ENCODE measurements at places on chromosomes 12 and 14.
A peak's percentile ranks its signal among the peaks of the same experiment; 100 is the strongest.

DNA sequence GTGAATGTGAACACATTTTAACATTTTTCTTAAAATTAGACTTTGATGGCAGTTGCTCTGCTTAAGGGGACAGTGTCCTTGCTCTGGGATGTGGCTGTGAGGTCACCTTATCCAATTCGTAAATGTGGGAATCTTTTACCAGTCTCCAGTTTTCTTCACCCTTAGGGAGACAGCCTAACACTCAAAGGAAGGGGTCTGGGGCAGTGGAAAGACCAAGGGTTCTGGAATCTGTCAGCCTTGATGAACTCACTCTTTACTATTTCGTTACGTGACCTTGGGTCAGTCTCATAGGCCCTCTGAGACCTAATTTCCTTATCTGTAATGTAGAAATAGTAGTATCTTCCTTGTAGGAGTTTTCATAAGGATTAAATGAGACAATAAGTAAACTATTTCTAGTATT is 245.6 kb upstream of the ATP2B1 start:
- H3K4me3 ChIP-seq, result no peak overlapping the region
- H3K27me3 ChIP-seq, result no peaks in the 10 kb centered on the region
- no peaks in the 10 kb centered on the region for H3K36me3 ChIP-seq
- no peak overlapping the region for H3K27ac ChIP-seq

- H3K4me3 ChIP-seq, result no peak overlapping the region
- no peaks in the 10 kb centered on the region for H3K27me3 ChIP-seq
- H3K4me1 ChIP-seq, result no peaks in the 10 kb centered on the region
- DNase-seq, result no peak
- no peaks in the 10 kb centered on the region for H3K36me3 ChIP-seq
Observed at GRCh38 chr14:42523666-42524065, 917.0 kb downstream of the LRFN5 start.

GRCh38 chr14:49173765-49174373 is 412.3 kb downstream of the RPS29 start:
- no peaks in the 10 kb centered on the region for H3K36me3 ChIP-seq
- peak; percentile 51 for DNase-seq
- no peaks in the 10 kb centered on the region for H3K27me3 ChIP-seq

GRCh38 chr12:6373022-6373787 is 2.2 kb downstream of the SCNN1A start:
- H3K4me1 ChIP-seq, result peaks cover 47% of the 10 kb centered on the region
- H3K27ac ChIP-seq, result peak overlapping the region; percentile 65
- H3K36me3 ChIP-seq, result no peaks in the 10 kb centered on the region
- H3K4me3 ChIP-seq, result no peak overlapping the region
- H3K27me3 ChIP-seq, result no peaks in the 10 kb centered on the region
- DNase-seq, result no peak
